ENCODE measurements at places on chromosomes 1 and 21. TPM values are rescaled to one million over a fixed set of nuclear protein-coding genes. Genes with fewer than 3 reads are reported as not detected.

Gene MARK1
- total RNA-seq, result 16.2 TPM

Gene CELA2B
- total RNA-seq, result not detected

Gene RGSL1
- not detected for total RNA-seq

Gene CFHR3
- not detected for total RNA-seq

Gene CRYZL1
- total RNA-seq, result 17.2 TPM

Gene B3GALT2
- total RNA-seq, result not detected

Gene SYT11
- total RNA-seq, result 0.54 TPM

Gene C1orf87
- total RNA-seq, result not detected

Gene LMOD1
- not detected for total RNA-seq

Gene KRTAP10-12
- total RNA-seq, result not detected

Gene UBXN10
- total RNA-seq, result 0.10 TPM

Gene ADSS2
- 42.8 TPM for total RNA-seq

Gene ATP6V0B
- 176 TPM for total RNA-seq

Gene TEKT2
- total RNA-seq, result 0.34 TPM

Gene FAM76A
- 12.2 TPM for total RNA-seq

Gene OR14K1
- total RNA-seq, result not detected

Gene SPATA46
- total RNA-seq, result not detected

Gene TMEM79
- 4.6 TPM for total RNA-seq

Gene LCE1E
- 0.51 TPM for total RNA-seq

Gene PDZK1IP1
- total RNA-seq, result 0.65 TPM

Gene LCE2B
- total RNA-seq, result 0.58 TPM

Gene CFAP45
- 1.3 TPM for total RNA-seq

Measured in foreskin keratinocyte (primary cell).